ENCODE measurements at places on chromosomes 12 and 14.

GRCh38 chr12:44873898-44874297, 2.2 kb downstream of the NELL2 start:
- DNase-seq, result no peak

GRCh38 chr12:99746538-99746937, 99.0 kb downstream of the GARIN6 start:
- DNase-seq, result no peak

DNA sequence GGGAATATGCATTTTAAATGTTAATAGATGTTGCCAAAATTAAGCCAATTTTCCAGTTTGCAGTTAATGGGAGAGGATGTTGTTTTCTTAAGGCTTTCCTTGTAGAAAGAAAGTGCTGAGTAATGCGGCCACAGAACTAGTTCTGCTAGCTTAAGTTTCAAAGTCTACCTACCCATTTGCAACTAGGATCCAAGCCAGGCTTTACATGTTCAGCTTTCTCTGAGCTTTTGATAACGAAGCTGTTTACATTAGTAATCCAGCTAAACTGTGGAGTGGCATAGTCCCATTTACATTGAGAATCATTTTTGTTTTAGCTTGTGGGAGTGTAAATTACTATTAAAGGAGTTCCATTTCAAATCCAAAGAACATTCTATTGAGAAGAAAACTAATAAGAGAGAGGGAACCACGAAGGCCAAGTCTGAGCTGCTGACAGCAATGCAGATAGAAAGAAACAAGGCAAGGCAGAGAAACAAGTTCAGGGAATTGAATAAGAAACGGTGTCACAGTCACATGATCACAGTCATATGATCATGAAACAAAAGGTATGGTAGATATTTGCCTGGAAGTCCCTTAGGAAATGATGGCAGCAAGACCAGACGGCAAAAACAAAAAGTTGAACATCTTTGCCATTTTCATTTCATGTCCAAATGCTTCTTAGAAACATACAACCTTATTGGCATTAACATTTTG, 274.9 kb downstream of the PAWR start:
- DNase-seq, result no peak

- no peak for DNase-seq
These were observed 84.8 kb downstream of the NRXN3 start for GRCh38 chr14:78254911-78255461.

- no peak for DNase-seq
These were observed 31.4 kb upstream of the OXA1L start for GRCh38 chr14:22735096-22735495.

DNA sequence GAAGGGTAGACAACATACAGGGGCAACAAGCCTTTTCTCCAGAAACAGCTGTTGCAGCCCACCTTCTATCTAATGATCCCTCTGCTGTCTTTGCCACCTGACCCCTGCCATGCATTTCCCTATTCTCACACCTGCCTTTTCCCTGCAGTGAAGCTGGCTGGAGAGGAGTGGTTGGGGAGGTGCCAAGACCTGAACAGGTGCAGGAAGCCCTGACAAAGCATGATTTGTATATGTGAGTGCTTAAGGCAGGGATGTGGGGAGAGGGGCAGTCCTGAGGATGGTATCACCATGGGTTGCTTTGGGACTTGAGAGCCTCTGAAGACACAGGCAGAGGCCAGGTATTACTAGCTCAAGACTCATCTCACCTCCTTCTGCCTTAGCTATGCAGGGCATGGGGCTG, 2.9 kb upstream of the PFDN5 start:
- DNase-seq, result no peak

DNA sequence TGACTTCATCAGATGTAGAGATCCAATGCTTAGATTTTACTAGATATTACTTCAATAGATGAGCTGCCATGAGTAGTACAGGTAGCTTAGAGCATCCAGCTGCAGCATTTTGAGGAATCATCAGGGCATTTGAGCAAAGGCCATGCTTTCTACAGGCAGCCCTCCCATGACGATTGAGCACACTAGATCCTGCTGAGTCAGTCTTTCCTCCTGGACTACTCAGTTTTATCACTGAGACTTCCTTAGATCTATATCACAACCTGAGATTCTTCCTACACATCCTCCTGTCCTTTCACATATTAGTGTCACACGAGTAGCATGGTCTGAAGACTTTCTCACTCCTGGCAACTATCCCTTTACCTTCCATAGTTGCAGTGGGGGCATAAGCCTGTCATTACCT, 1401.8 kb downstream of the FSCB start:
- no peak for DNase-seq

GRCh38 chr14:89299587-89299986, 117.4 kb downstream of the FOXN3 start:
- DNase-seq, result no peak

DNA sequence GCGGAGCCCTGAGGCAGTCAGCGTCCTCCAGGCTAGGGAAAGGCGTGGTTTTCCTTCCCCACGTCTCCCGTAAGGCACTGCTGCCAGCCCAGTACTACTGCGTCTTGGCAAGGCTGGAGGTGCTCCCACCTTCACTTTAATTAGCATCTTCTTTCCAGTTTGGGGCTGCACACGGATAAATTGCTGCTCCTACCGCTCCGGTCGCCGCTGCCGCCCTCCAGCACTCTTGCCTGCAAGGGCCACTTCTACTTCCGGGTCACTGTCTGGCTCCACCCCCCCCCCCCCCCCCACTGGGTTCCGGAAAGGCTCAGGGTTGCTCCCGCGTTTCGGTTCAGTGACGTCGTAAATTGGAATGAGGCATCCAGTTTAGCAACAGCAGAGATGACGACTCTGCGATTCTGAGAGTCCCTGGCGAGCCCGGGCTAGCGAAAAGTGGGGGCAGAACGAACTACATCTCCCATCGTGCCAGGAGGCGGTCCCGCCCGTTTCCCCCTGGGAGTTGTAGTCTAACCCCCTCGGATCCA, at the start of gene NEDD8:
NEDD8 (minus strand) TSS at position 247 of the 524 bp plus-strand sequence; CDS start at position 147, 100 bp downstream.
- peak; percentile 96 for DNase-seq

- no peak for DNase-seq
These were observed 18.8 kb upstream of the SDR39U1 start for GRCh38 chr14:24461336-24461735.

- no peak for DNase-seq
These were observed 84.9 kb downstream of the SLC25A21 start for GRCh38 chr14:37087520-37087919.

GRCh38 chr12:46386360-46386867, 13.8 kb upstream of the SLC38A2 start:
- DNase-seq, result no peak

DNA sequence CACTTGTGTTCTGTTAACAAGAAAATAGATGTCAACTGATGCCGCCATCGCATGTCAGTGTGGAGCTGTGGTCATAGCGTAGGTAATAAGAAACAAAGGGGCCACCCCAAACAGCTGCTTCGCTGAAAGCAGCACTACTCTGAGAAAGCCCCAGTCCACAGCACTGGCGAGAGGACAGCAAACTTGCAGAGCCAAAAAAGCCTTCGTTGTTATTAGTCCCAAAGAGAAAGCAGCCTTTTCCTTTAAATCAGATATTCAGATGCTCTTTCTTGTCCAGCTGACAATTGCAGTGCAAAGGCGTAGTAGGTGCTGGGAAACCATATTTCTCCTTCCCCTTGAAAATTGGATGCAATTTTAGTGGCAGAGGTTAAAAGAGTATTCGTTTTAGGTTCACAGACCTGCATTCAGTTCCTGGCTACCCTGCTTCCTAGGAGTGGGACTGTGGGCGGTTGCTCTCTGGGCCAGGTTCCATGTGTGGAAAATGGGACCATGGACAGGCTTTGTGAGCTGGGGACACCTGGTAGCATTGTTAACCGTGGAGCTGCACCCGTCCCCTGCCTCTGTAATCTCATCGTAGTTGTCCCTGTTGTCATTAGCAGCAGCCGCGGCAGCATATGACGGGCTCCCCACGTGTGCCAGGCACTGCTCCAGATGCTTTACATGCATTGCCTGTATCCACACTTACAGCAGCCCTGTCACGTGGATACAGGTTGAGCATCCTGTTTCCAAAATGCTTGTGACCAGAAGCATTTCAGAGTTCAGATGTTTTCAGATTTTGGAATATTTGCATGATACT, 54.2 kb downstream of the ELK3 start:
- DNase-seq, result no peak

- DNase-seq, result no peak
These were observed 565.6 kb downstream of the LRFN5 start for GRCh38 chr14:42172304-42172703.

DNA sequence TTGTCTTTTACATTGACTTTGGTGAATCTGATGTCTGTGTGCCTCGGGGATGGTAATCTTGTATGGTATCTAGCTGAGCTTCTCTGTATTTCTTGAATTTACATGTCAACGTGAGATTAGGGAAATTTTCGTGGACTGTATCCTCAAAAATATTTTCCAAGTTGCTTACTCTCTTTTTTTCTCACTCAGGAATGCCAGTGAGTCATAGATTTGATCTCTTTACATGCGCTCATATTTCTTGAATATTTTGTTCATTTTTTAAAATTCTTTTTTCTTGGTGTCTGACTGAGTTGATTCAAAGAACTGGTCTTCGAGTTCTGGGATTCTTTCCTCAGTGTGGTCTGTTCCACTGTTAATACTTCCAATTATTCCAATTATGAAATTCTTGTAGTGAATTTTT, 207.7 kb downstream of the RAD51B start:
- DNase-seq, result no peak

DNA sequence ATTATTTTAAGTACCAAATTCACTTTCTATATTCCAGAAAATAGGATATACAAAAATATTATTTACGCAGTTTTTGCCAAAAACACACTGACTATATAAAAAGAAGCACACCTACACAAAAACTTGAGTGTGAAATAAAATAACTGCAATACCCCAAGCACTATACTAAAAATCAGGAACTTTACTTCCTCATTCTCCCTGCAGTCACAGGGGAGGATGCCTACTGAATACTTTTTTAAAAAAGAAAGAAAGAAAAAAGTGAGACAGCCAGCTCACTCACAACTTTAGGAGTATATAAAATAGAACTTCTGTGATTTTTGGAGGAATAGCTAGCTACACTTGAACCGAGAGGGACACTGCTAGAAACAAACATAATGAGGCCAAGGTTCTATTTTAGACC, 12.2 kb downstream of the RPS6KA5 start:
- DNase-seq, result no peak

DNA sequence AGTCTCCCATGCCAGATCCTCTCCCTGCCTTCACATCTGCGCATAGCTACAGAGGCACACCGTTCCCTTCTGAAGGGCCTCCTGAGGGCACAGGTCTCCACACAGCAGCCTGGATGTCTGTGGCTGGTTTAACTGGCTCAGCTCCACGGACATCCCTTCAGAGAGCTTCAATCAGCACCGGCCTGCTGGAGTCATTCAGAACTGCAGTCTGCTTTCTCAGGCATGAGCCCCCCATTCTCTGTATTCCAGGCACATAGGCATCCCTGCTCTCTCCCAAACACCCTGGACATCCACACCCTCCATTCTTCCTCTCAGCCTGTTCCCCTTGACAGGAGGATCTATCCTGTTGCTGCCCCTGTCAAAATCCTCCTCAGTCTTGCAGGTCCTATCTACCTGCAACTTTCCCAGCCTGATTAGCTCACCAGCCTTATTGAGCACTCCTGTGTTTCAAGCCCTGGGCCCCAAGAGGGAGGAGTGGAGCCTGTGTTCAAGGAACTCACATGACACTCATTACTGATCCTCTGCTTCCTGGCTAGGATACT, 2.9 kb upstream of the DHRS2 start:
- no peak for DNase-seq

DNA sequence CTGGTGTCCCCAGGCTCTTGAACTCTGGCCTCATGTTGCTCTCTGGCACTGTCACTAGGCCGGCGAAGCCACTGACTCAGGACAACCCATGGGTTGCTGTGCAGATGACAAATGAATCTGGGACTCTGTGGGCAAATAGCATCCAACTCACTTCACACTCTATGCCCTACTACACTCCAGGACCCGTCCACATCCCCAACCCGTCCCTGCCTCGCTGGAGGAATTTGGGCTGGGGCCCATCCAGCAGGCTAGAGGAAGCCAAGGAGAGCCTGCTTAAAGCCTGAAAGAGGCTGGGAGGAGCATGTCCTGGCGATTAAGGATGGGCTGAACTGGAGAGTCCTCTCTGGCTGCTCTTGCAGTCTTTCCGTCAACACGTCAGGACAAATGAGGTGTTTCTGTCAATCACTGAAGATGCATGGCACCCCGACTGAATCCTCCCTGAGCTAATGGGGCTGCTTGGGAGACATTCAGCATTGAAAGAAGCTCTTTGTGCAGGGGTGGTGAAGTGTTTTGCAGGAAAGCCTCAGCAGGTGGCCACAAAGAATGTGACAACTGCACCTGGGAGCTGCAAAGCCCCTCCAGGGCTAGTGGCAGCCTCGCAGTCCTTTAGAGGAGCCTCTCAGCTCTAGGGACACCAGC, 71.7 kb downstream of the ANO2 start:
- no peak for DNase-seq

DNA sequence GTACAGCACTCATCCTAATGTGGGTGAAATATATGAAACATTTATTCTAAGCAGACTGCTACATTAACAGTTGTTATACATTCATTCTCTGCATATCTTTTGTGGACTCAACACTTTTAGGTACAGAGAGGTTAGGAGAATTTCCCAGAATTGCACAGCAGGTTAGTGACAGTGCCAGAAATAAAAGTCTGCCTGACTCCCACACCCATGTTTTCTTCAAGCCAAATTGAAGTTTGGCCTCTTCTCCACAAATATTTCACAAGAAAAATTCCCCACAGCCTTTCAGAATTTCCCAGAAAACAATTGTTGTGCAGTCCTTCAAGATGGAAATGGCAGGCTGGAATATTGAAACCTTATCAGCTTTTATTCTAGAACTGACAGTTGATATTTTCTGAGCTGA, 464.8 kb downstream of the RAD51B start:
- DNase-seq, result no peak

DNA sequence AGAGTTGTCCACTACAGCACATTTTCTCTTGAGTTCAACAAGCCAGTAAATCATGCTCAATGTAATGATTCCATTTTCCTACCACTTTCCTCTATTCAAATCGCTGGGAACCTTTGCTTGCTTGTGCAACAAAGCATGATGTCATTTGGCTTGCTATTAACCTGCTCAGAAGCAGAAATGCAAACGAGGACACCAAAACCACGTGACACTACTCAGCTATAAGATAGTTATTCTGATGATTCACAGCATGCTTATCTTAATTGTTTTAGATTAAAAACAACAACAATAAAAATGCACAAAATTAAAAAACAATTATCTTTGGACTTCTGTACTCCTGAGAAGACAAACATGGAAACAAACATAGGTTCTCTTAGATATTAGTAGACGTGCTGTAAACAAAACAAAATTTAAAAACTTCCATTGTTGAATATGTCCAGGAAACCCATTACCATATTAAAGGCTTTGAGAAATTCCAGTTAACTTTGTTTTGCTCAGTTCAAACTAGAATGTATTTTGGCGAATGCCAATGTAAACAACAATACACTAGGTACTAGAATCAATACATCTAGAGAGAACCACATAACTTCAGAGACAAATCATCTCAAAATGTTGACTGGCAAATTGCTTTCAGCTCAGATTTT, 77.5 kb upstream of the KRAS start:
- no peak for DNase-seq

GRCh38 chr14:37595809-37596621, 586 bp downstream of the TTC6 start:
- no peak for DNase-seq

GRCh38 chr14:22271838-22272799, 316.9 kb downstream of the DAD1 start:
- DNase-seq, result no peak

Data from mesenteric fat pad (tissue), 1 donor.